ENCODE measurements at places on chromosomes 6 and 20. TPM values are rescaled to one million over a fixed set of nuclear protein-coding genes. Genes with fewer than 3 reads are reported as not detected.

HUS1B gene
- total RNA-seq = not detected

VSTM2L gene
- total RNA-seq = 1.6 TPM

SYNDIG1 gene
- 0.66 TPM for total RNA-seq

MATN4 gene
- not detected for total RNA-seq

- no peaks in the 10 kb centered on the region for H3K27me3 ChIP-seq
- no peaks in the 10 kb centered on the region for H3K4me1 ChIP-seq
- no peak overlapping the region for H3K4me3 ChIP-seq
- DNase-seq = no peak
- no peak overlapping the region for H3K27ac ChIP-seq
- no peaks in the 10 kb centered on the region for H3K36me3 ChIP-seq
Measured at GRCh38 chr6:102015431-102015830, 621.9 kb downstream of the GRIK2 start.

- H3K4me3 ChIP-seq = no peak overlapping the region
- H3K27me3 ChIP-seq = no peaks in the 10 kb centered on the region
- H3K36me3 ChIP-seq = no peaks in the 10 kb centered on the region
- H3K4me1 ChIP-seq = peaks cover 45% of the 10 kb centered on the region
- no peak for DNase-seq
- H3K27ac ChIP-seq = peak overlapping the region; percentile 77
Measured at GRCh38 chr20:24984961-24985640, 7.5 kb downstream of the APMAP start.

DNA sequence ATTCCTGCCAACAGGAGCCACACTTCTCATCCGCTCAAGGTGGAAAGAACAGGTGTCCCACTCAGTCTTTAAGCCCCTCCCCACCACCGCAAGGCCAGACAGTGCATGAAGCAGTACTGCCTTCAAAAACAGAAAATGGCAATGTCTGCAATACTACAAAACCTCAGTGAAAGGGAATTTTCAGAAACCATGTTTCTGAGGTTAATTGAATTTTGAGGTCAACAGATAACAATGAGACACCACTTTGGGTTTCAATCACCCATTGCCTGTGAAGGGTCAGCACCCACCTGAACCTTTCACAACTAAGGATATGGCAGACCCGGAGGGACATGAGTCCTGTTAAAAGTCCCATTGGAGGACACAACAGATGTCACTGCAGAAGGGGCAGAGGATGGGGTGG, 13.0 kb downstream of the ZC3H12D start:
- H3K4me3 ChIP-seq = no peak overlapping the region
- DNase-seq = no peak
- no peaks in the 10 kb centered on the region for H3K4me1 ChIP-seq
- H3K27ac ChIP-seq = no peak overlapping the region
- no peaks in the 10 kb centered on the region for H3K27me3 ChIP-seq

DNA sequence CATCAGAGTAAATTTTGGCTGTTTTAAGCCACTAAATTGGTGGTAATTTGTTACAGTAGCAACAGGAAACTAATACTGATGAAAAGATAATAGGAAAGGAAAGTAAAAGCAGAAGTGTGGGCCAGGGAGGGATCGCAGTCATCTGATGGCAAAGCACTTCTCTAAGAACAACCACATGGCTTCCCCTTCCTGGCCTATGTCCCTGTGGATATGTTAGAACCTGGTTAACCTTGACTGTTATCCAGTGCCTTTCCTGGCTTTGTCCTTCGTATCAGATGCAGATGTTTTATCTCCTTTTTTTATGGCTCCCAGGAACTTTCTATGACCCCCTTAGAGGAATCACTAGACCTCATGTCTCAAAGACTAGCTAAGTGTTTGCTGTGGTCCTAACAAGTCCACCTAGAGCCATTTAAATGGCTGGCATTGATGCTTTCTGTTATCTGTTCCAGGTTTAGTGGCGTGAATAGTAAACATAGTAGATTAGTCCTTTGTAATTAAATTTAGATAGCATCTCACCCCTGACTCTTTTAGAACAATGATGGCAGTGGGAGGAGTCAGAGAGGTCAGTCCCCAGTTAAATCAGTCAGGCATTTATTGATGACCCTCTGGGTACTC, 79.2 kb upstream of the PHACTR2 start:
- H3K4me1 ChIP-seq = peaks cover 12% of the 10 kb centered on the region
- H3K4me3 ChIP-seq = no peak overlapping the region
- no peaks in the 10 kb centered on the region for H3K36me3 ChIP-seq
- H3K27ac ChIP-seq = no peak overlapping the region
- no peak for DNase-seq

- H3K4me1 ChIP-seq = no peaks in the 10 kb centered on the region
- no peaks in the 10 kb centered on the region for H3K36me3 ChIP-seq
- no peak overlapping the region for H3K27ac ChIP-seq
- H3K27me3 ChIP-seq = no peaks in the 10 kb centered on the region
- no peak for DNase-seq
Measured at GRCh38 chr6:51386347-51386836, 567.7 kb downstream of the TFAP2B start.

DNA sequence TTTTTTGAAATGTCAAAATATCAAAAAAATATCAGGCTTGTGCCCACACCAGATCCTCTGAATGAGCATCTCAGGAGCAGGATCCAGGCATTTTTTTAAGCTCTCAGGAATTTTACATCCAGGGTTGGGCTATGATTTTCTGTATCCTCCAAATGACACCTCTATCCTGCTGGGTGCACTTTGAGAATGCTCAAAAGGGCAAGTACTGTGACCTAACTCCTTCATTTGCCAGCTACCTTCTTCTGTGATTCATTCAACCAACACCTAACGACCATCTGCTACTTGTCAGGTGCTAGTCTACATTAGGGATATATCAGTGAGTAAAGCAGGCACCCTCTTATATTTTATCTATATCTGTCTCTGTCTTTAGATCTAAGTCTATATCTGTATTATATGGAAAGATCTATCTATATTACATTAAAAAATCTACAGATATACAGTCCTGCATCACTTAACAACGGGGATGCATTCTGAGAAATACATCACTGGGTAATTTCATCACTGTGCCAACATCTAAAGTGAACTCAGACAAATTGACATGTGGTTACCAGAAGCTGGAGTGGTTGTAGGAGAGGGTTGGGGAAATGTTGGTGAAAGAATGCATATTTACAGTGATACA, 131.6 kb downstream of the KIF16B start:
- peaks cover 29% of the 10 kb centered on the region for H3K4me1 ChIP-seq
- H3K4me3 ChIP-seq = no peak overlapping the region
- H3K27ac ChIP-seq = no peak overlapping the region
